ENCODE measurements at places on chromosomes 3 and 15. TPM values are rescaled to one million over a fixed set of nuclear protein-coding genes. Genes with fewer than 3 reads are reported as not detected.

The IMPG2 gene
- 1.2 TPM for polyA plus RNA-seq

The ZNF501 gene
- polyA plus RNA-seq: 5.5 TPM

The SLC28A1 gene
- polyA plus RNA-seq: 0.23 TPM

The TMEM266 gene
- 0.25 TPM for polyA plus RNA-seq

The EFCAB12 gene
- polyA plus RNA-seq: 0.08 TPM
